Activated T-helper 1 cell treated with anti-CD3 and anti-CD28 coated beads, Interleukin-12 subunit alpha, Interleukin-12 subunit beta, Interleukin-2, Interleukin-4 antibody, amounts not matched to agents 30 ng/mL and 10 ng/mL and 1 ng/mL, durations not matched to agents 14 hours and 24 hours and 36 hours (primary cell): ENCODE measurements at places on chromosomes 4 and X. TPM values are rescaled to one million over a fixed set of nuclear protein-coding genes. Genes with fewer than 3 reads are reported as not detected.

DNA sequence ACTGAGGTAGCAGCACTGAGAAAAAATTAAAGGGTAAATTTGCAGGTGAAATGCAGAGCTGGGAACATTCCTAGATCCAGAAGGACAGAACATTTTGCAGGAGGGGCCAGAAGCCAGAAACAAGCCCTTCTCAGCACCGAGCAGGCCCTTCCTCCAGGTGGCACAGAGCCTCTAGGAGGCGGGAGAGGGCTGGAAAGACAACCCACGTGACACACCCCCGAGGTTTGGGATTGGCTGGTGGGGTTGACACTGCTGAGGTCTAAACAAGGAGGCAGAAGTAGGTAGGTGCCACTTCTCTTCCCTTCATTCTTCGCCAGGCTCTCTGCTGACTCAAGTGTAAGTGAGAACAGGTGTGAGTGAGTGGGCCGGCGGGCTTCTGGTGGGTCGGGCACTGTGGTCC lies at the start of gene PAGE4:
TSS of gene PAGE4 (plus strand) at position 288 of the 400 bp plus-strand sequence. CDS start 1,126 bp downstream, outside the sequence.
- H3K36me3 ChIP-seq = no peaks in the 10 kb centered on the region
- DNase-seq = no peak
- H3K27me3 ChIP-seq = no peaks in the 10 kb centered on the region
- H3K27ac ChIP-seq = no peak within 1 kb of the TSS

GRCh38 chr4:99642725-99643489 lies 14.7 kb downstream of the C4orf54 start:
- no peak for DNase-seq
- no peaks in the 10 kb centered on the region for H3K4me1 ChIP-seq
- H3K4me3 ChIP-seq = no peak overlapping the region

DNA sequence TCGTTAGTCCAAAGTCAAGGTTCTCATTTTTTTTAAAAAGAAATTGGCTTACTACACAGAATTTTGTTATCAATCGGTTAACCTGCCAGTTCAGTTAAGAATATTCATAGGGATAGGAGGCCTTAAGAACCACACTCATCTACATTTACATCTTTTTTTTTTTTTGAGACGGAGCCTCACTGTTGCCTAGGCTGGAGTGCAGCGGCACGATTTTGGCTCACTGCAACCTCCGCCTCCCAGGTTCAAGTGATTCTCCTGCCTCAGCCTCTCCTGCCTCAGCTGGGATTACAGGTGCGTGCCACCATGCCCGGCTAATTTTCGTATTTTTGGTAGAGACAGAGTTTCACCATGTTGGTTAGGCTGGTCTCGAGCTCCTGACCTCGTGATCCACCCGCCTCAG lies 33.7 kb downstream of the ABCE1 start:
- H3K36me3 ChIP-seq = peaks cover 64% of the 10 kb centered on the region
- no peak for DNase-seq
- H3K4me1 ChIP-seq = peaks cover 89% of the 10 kb centered on the region

Gene UFSP2
- total RNA-seq = 19.8 and 19.9 TPM in 2 replicates

DNA sequence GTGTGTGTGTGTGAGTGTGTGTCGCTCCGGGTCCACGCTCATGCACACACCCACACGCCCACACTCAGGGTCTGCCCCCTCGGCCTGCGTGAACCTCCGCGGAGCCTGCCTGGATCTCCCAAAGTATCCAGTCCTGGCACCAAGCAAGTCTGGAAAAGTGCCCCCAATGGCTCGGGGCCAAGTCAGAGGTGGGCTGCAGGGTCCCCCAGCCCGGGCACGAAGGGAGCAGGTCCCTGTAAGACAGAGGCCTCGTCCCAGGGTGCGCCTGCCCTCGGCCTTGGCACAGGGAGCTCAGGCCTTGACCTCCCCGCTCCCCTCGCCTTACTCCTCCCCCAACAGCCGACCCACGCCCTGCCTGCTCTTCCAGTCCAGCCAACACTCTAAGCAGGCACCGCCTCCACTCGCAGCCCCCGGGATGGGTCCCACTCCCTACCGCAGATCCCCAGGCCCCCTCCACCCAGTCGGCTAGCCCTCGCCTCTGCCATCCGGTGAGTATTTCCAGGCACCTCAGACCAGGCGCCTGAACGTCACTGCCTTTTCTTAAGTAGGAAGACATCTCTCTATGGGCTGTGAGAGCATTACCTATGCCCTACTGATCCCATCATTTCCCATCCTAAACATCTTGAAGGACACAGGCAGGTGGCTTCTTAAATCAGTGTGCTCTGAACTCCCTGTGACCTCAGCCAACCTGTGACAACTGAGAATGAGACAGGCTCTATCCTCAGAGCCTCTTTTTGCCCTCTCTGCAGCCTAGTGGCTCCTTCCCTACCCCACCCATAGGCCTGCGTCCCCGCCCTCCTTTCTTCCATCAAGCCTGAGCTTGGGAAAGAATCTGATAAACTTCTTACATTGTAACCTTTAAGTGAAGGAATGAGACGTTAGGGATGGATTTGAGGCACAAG lies 704 bp downstream of the FAM114A1 start:
- H3K4me3 ChIP-seq = peak overlapping the region; percentile 73
- no peak for DNase-seq
- H3K4me1 ChIP-seq = peaks cover 13% of the 10 kb centered on the region
- H3K27ac ChIP-seq = no peak overlapping the region

DNA sequence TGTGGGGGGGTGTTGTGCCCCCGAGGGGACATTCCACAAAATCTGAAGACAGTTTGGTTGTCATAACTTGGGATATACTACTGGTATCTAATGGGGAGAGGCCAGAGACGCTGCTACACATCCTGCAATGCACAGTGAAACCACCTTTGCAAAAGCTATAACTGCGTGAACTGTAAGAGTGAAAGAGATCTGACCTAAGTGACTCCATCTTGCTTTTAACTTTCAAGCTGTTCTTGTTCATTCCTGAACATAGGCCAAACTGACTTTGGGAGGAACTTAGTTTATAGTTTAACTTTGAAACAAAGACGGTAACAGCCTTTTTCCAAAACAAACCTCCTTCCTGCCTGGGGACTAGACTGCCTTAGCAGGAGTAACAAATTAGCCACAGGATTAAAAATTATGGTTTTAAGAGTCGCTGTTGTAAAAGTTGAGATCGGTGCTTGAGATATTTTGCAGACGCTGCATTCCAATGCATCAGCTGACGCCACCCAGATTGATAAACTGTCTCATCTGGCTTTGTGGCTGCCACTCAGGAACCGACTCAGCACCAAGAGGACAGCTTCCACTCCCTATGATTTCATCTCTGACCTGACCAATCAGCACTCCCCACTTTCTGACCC lies 70.9 kb downstream of the ATXN3L start:
- H3K36me3 ChIP-seq = peaks cover 3% of the 10 kb centered on the region
- H3K4me3 ChIP-seq = no peak overlapping the region
- DNase-seq = no peak
- peaks cover 27% of the 10 kb centered on the region for H3K4me1 ChIP-seq
- H3K27me3 ChIP-seq = no peaks in the 10 kb centered on the region

Gene PRDM5
- total RNA-seq = not detected in 2 replicates
